ENCODE measurements at places on chromosomes 13 and 19. TPM values are rescaled to one million over a fixed set of nuclear protein-coding genes. Genes with fewer than 3 reads are reported as not detected.
A peak's percentile ranks its signal among the peaks of the same experiment; 100 is the strongest.

- H3K4me1 ChIP-seq = no peaks in the 10 kb centered on the region
- no peak overlapping the region for H3K4me3 ChIP-seq
Measured at GRCh38 chr13:113794086-113794485, 35.1 kb downstream of the TMEM255B start.

DNA sequence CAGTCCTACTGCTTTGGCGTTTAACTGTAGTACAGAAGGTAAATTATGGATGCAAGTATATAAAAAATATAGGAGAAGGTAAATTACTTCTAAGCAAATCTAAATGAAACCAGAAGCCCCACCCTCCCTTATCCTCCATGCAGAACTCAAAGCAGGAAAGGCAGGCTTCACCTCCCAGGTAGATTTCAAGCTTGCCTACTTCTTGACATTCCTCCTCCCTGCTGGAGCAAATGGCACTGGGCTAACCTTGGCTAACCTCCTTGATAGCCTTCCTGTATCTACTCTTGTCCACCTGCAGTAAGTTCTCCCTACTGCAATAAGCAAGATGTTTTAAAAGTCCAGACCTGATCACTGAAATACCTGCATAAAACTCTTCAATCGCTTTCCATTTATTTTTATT, 396.0 kb downstream of the IRS2 start:
- no peak overlapping the region for H3K27ac ChIP-seq
- no peaks in the 10 kb centered on the region for H3K27me3 ChIP-seq
- H3K4me3 ChIP-seq = no peak overlapping the region
- no peaks in the 10 kb centered on the region for H3K4me1 ChIP-seq

DNA sequence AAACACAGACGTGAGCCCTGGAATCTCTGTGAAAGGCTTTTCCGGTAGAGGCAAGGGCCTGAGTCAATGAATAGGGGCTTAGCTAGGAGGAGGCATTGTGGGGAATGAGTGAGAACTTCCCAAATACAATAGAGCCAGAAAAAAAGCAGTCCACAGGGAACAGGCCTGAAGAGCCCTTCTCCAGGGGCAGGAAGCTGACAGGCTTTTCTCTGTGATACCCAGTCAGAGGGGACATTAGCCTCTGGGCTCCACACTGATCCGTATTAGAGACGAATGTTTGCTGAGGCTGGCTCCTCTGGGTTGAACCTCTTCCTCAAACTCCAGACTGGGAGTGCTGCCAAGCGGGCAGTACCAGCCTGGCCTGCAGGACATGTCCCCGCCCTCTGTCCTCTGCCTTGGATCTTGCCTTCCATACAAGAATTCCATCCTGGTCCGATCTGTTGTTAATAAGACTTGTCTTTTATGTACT, 2.3 kb downstream of the DHRS12 start:
- no peak for DNase-seq
- H3K27me3 ChIP-seq = no peaks in the 10 kb centered on the region
- H3K27ac ChIP-seq = peak overlapping the region; percentile 76
- H3K36me3 ChIP-seq = no peaks in the 10 kb centered on the region
- H3K4me3 ChIP-seq = no peak overlapping the region
- H3K4me1 ChIP-seq = peaks cover 16% of the 10 kb centered on the region

DNA sequence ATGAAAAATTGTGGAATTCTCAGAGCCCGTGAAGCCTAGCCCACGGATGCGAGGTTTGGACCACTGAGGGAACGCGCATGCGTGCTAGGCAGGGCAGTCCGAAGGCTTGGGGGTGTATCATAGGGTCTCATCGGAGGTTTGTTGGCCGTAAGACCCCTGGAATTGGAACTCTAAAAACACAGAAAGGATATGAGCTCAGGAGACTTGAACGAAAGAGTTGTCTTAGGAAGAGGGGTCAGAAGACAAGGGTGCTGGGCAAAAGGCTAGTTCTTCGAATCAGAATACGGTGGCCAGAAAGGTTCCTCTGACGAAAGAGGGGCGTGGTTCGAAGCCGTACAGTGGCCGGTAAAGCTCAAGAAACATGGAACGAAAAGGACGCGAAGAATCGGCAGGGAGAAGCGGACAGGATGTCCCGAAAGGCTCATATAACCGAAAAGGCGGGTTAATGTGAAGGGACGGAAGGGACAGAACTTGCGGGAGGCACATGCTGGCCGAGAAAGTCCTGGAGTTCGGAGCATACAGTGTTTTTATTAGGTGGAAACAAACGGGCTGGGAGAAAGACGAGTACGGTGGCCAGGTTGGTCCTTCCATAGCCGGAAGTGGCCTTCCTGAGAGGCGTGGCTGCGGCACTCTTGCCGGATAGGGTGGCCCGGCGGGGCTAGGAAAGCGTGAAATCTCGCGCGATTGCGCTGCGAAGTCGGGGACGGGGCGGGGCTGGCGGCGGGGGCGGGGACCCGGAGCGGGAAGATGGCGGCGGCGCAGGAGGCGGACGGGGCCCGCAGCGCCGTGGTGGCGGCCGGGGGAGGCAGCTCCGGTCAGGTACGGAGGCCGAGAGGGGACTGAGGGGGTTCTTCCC, at the start of gene CLPTM1:
TSS of gene CLPTM1 (plus strand) at position 732 of the 856 bp plus-strand sequence. CDS start at position 748, 16 bp downstream.
- H3K27me3 ChIP-seq = no peaks in the 10 kb centered on the region
- H3K4me1 ChIP-seq = peaks cover 7% of the 10 kb centered on the region
- DNase-seq = peak; percentile 87

- H3K4me1 ChIP-seq = no peaks in the 10 kb centered on the region
- no peak overlapping the region for H3K27ac ChIP-seq
- H3K4me3 ChIP-seq = no peak overlapping the region
- H3K36me3 ChIP-seq = no peaks in the 10 kb centered on the region
- DNase-seq = no peak
Measured at GRCh38 chr19:39759457-39760184, 19.0 kb upstream of the LEUTX start.

GRCh38 chr19:46408664-46409039, 4.7 kb downstream of the CCDC8 start:
- H3K4me3 ChIP-seq = no peak overlapping the region
- H3K27ac ChIP-seq = no peak overlapping the region
- no peaks in the 10 kb centered on the region for H3K27me3 ChIP-seq

GRCh38 chr19:35666251-35666913, at the start of gene UPK1A:
Gene UPK1A (plus strand): TSS chr19:35666517. CDS start chr19:35666813, 296 bp downstream.
- no peaks in the 10 kb centered on the region for H3K4me1 ChIP-seq
- no peak for DNase-seq
- no peak within 1 kb of the TSS for H3K4me3 ChIP-seq
- H3K36me3 ChIP-seq = 0 out of 2 replicates have a peak, but pooled peaks cover 4% of the 10 kb centered on the region
- H3K27me3 ChIP-seq = no peaks in the 10 kb centered on the region

ZNF443 gene
- 6.0 TPM for total RNA-seq

Data from Panc1 (cell line).